ENCODE measurements at places on chromosomes 4 and X.

GRCh38 chrX:87664381-87664780 is 146.8 kb downstream of the KLHL4 start:
- no peak for DNase-seq

DNA sequence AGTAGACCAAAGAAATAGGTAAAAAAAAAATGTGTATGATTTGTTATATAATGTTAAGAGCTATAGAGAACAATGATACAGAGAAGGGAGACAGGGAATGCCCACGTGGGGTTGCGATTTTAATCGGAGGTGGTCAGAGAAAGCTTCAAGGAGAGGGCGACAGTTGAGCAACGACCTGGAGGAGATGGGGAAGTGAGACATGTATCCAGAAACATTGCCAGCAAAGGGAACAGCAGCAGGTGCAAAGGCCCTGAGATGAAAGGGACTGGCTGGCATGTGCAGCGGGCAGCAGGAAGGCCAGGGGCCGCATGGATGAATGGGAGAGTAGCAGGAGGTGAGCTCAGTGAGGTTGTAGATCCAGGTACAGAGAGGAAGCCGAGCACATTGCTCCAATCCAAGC is 32.9 kb downstream of the NIPAL1 start:
- no peak for DNase-seq

- DNase-seq: no peak
Observed at GRCh38 chr4:6263526-6264224, 6.0 kb upstream of the WFS1 start.

DNA sequence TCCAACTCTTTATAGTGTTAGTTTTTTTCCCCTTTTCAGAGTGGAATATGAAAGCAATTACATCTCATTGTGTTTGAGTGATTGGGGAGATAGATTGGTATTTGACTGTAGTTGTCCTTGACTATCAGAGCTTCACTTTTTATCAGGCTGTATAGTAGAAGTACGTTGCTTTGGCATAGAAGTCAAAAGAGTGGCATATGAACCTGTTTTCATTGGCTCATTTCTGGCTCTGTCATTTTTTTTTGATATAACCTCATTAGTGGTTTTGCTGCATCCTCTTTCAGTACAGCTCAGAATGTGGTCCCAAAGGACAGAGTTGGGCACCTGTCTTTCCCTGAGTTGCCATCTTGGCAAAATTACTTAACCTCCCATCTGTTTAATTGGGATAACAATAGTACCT is 1.4 kb downstream of the TMA16 start:
- no peak for DNase-seq
